ENCODE measurements at places on chromosomes 11 and 22.

- DNase-seq, result no peak
Observed at GRCh38 chr11:92224407-92225124, at the start of gene FAT3. Gene FAT3 (plus strand): TSS chr11:92224818. CDS start chr11:92352113, 127,295 bp downstream.

GRCh38 chr11:65793625-65794400 is 7.0 kb downstream of the OVOL1 start:
- DNase-seq, result no peak

GRCh38 chr11:36092314-36093030 is 148.6 kb downstream of the LDLRAD3 start:
- no peak for DNase-seq

- no peak for DNase-seq
Observed at GRCh38 chr11:62148271-62148980, 24.6 kb downstream of the INCENP start.

GRCh38 chr22:36183446-36183845 is 18.2 kb downstream of the APOL4 start:
- DNase-seq, result no peak

DNA sequence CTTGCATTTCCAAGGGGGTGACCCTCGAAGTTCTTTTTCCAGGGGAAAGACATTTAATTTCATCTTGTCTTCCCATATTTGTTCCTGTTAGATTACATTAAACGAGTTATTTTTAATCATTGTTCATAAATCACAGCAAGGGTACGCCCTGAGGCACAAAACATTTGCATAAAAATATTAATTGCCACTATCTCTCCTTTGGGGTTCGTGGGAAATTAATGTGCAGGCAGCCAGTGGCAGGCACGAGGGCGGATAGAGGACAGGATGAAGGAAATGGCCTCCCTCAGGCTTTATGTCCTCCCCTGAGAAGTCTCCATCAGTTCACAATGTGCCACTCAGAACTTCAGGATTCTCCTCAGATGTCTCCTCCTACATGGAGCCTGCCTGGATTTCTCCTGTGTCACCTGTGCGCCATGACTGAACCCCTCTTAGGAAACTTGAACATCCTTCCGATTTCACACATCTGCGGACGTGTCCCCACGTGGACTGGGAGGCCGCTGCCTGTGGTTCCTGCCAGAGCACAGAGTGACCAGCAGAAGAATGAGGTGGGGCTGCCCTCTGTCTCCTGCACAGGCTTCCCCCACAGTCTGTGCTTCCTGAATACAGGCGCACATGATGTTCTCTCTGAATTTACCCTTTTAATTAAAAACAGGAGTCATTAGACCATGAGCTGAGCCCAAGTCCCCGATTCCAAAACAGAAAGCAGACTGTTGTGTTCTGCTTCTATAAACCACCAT is 1085.9 kb downstream of the TBC1D22A start:
- no peak for DNase-seq

GRCh38 chr11:26878959-26879581 is 114.8 kb upstream of the FIBIN start:
- DNase-seq, result no peak

- DNase-seq, result no peak
Observed at GRCh38 chr11:126194121-126194543, 17.3 kb downstream of the RPUSD4 start.

DNA sequence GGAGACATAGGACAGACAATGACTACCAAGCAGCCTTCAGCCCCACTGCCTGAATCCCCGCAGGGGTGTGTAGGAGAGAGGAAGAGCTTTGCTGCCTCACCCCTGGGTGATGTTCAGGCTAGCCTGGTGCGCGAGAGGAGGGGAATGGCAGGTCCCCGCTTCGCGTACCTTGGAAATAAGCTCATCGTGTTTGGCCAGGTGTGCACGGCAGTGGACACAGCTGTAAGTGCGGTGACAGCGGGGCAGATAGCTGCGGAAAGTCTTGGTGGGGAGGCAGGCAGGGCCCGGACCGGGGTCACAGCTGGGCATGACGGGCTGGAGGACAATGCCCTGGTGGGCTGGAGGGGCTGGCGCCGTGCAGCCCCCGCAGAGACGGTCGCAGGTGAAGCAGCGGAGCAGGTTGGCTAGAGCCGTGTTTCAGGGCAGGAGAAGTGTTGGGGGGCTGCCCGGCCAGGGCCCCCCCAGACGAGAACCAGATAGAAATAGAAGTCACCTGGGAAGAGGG is 2.9 kb downstream of the YPEL4 start:
- DNase-seq, result no peak

DNA sequence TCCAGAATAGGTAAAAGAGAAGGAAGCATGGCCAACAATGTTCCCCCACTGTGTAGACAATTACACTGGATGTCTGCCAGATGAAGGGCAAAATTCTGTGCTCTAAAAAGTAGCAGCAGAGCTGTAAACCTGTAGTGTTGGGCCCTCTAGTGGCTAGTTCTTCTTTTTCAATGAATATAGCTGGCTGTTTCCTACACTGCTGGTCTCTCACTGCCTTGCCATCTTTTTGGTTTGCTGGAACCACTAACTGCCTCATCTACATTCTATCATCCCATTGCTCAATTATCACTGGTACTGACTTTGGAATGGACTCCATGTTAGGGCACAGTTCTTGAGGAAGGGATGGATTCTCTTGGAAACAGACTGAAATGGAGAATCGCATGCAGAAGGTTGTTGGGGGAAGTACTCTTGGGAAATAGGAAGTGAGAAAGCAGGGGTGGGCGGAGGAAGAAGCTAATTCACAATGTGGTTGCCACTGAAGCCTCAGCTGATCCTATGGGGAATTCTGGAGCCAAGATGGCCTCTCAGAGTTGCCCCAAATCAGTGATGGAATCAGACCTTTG is 17.9 kb downstream of the KCNE3 start:
- no peak for DNase-seq

- DNase-seq, result peak; percentile 4
Observed at GRCh38 chr11:125591649-125592304, 875 bp upstream of the STT3A start.

GRCh38 chr11:34439610-34440198 is 970 bp downstream of the CAT start:
- no peak for DNase-seq

DNA sequence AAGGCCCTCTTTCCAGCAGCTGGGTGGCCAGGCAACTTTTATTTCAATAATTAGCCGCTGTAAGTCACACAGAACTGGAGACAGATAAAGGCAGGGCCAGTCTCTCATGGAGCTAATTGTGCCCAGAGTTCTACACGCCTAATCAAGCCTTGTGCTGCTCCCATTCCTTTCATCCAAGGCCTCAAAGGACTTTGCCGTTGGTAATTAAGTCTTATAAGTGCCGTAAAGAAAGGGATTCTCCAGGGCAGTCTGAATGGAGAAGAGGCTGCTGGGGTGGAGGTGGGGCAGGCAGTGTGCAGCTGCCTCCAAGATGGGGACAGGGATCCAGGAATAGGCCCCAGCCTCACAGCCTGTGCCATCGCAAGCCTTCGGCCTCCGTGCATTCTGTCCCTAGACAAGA is 357.9 kb downstream of the TENM4 start:
- DNase-seq, result no peak

DNA sequence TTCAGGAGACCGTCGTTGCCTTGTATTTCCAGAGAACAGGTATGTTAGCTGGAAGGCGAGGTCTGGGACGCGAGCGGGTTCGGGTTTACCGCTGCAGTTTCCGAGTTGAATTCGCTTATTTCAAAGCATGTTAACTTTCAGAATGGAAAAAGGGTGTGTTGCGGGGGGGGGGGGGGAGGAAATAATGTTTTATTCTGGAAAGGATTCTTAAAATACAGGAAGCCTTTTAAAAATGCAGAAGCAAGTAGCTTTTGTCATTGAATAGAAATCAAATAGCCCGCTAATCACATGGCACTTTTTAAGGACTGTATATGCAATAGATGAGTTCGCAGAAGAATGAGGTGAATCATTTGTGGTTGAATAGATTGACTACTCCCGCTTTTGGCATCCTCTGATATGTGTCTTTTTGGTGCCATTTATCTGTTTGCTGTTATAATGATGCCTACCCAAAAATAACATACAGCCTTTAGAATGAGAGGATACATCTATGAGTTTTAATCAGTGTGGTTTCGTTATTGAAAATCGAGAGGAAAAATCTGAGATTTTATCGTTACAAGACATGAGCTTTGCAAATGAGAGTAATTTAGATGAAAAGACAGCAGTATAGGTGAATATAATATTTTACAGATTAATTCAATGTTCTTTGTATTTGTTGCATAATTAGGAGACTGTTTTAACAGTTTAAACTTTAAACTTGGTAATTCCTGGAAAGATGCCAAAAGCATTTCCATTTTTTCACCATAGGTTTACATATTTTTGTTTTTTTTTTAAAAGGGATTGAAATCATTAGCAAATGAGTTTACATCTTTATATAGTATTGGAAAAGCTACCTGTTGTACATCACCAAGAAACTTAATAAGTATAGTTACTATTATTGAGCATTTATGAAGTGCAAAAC is 1.7 kb downstream of the PDE3B start:
- no peak for DNase-seq

- DNase-seq, result no peak
Observed at GRCh38 chr22:39530692-39531331, 1.7 kb downstream of the RPS19BP1 start.

- DNase-seq, result no peak
Observed at GRCh38 chr11:121210445-121211080, 82.0 kb upstream of the SC5D start.

- DNase-seq, result no peak
Observed at GRCh38 chr11:35173011-35173511, 34.1 kb downstream of the CD44 start.

DNA sequence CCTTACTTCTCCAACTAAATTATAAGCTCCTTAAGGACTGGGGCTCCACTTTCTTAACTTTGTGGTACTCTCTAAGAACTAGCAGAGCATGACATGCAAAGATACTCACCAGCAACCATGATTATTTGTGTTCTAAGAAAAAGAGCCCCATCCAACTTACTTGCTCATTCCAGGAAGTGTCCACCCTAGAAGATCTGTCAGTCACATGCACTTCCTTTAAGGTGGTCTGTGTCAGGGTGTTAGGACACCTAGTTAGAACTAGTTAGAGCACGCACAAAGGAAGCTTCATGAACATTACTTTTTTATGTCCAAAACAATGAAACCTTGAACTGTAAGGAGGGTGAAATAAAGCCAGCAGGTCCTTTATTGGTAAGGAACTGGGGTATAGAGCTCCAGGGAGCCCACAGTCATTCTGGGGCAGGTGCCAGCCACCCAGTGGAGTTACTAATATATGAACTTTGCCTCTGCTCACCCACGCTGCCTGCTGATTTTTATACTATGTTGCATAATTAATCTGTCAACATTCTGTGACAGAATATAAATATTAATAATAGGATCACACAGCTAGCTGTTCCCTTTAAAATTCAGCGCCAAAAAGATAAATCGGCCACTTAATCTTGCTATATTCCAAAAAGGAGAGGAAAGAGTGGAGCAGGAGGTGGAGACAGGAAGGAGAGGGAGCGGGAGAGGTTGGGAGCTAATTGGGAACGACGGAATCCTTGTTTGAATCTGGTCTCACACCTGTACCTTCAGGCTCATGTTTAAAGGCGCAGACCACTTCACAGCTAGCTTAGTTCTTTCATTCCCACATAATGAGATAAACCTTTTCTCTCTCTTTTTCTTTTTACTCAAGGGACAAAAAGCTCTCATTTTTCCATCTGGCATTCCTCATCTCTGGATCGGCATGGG is 755.0 kb downstream of the OPCML start:
- no peak for DNase-seq

- DNase-seq, result no peak
Observed at GRCh38 chr11:112734207-112734606, 227.0 kb upstream of the NCAM1 start.

DNA sequence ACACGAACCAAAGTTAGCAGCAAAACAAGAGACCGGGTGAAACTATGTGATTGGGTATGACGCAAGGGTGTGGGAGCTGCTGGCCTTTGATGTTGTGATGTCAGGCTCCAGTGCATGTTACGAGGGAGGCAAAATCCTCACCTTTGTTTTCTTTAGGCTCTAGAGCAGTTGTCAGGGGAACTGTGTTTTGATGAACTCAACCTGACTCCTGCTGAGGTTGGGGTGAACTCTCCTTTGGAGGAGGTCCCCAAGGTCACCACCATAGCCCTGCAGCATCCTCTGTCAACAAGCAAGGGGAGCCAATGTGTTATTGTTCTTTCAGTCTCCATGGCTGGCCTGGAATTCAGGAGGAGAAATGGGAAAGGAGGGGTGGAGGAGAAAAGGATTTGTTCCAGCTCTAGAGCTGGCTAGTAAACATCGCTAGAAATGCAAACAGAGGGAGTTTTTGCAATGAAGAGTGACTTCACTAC is 33.8 kb downstream of the RASSF10 start:
- DNase-seq, result no peak

DNA sequence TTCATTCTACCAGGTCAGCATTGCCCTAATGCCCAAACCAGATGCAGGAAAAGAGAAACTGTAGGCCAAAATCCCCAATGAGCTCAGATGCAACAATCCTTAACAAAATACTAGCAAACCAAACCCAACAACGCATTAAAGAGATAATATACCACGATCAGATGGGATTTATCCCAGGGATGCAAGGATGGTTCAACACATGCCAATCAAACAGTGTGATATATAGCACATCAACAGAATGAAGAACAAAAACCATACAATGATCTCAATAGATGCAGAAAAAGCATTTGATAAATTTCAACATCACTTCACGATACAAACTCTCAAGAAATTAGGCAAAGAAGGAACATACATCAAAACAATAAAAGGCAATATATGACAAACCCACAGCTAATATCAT is 45.0 kb downstream of the IMMP1L start:
- DNase-seq, result no peak

Data from thoracic aorta (tissue), 2 donors.